ENCODE measurements at places on chromosomes 7 and 10.

- no peak for DNase-seq
These were observed 166.7 kb downstream of the SORCS3 start for GRCh38 chr10:104807581-104808310.

GRCh38 chr7:121433775-121434174, 37.7 kb upstream of the FAM3C start:
- DNase-seq, result no peak

GRCh38 chr10:70920519-70920918, 32.2 kb upstream of the PCBD1 start:
- no peak for DNase-seq

GRCh38 chr7:144474363-144474762, 70.9 kb upstream of the NOBOX start:
- DNase-seq, result no peak

DNA sequence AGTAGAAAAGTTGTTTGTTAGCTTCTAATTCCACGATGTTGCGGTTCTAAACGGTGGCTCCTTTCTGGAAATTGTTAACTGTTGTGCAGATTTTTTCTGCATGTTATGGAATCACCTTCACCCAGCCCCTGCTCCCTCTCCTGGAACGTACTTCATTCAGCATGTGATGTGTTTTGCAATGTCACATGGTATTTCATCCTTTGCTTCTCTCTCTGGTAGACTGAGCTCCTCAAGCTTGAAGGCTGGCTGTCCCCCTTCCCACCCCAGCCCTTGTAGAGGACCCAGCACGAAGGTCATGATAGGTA, 4.4 kb downstream of the PPP2R2D start:
- DNase-seq, result no peak

- no peak for DNase-seq
These were observed 97.0 kb downstream of the LRMDA start for GRCh38 chr10:75528392-75528791.

DNA sequence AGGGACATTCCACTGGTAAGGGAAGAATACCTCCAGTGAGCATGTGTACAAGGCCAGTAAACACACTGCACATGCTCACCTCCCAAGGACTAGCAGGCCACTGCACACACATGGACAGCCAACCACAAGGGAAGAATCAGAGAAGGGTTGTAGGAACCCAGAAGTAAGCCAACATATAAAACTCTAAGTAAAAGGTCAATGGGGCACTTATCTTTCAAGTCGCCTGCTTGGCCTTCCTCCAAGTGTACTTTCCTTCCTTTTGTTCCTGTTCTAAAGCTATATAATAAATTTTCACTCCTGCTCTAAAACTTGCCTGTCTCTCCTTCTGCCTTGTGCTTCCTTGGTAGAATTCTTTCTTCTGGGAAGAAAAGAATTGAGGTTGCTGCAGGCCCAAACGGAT, 33.0 kb downstream of the ORC5 start:
- no peak for DNase-seq

- no peak for DNase-seq
These were observed 24.3 kb downstream of the CDH23 start for GRCh38 chr10:71421075-71421434.

- DNase-seq, result peak; percentile 15
These were observed 44.5 kb downstream of the STARD3NL start for GRCh38 chr7:38222481-38223096.

GRCh38 chr7:101869026-101869900, 51.8 kb downstream of the CUX1 start:
- no peak for DNase-seq

- DNase-seq, result no peak
These were observed 93.5 kb downstream of the UPF2 start for GRCh38 chr10:11949152-11949551.

- no peak for DNase-seq
These were observed 49.3 kb downstream of the EEPD1 start for GRCh38 chr7:36202398-36202797.

- DNase-seq, result no peak
These were observed 9.5 kb downstream of the LMOD2 start for GRCh38 chr7:123665157-123665556.

- no peak for DNase-seq
These were observed 42.7 kb downstream of the ZNF438 start for GRCh38 chr10:30988831-30989435.

GRCh38 chr7:130881799-130882141, 147.8 kb upstream of the KLF14 start:
- DNase-seq, result no peak

DNA sequence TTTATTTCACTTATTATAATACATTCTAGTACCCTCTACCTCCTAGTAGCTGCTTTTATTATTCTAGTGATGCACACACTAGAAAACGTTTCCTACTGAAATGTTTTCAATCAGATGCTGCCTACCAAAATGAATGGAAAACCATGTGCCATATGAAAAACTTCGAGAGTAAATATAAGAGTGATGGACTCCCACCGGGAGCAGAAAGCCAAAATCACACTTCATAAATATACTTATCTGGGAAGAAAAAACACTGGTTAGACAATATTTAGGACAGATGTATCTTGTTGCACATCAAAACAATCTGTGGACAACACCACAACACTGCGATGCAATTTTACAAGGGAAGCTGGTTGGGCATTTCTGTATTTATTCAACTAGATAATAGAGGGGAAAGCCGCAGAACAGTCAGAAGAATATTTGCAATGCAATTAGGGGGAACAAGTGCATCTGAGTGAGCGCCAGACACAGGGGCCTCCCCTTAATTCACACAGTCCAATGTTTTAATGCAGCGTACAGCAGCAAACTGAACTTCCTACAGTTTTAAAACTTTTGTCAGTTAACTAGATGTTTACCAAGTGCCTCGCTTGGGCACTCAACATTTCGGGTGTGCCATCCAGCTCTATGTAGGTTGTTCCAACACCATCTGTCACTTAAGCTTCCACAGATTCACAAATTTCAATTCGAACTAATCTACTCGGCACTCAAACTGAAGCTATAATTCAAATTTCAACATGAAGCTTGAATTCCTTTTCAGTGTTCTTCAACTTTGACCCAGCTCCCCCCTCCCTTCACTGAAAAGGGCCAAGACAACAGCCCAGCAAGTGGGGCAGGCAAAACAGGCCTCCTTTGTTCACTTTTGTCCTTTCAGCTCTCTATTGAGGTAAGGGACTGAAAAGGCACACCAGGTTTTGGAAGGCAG, 7.4 kb downstream of the NRCAM start:
- DNase-seq, result no peak

GRCh38 chr10:80405626-80406025, 2.7 kb upstream of the PRXL2A start:
- DNase-seq, result no peak

- DNase-seq, result peak; percentile 42
These were observed 183.0 kb upstream of the ANK3 start for GRCh38 chr10:60572511-60573194.

DNA sequence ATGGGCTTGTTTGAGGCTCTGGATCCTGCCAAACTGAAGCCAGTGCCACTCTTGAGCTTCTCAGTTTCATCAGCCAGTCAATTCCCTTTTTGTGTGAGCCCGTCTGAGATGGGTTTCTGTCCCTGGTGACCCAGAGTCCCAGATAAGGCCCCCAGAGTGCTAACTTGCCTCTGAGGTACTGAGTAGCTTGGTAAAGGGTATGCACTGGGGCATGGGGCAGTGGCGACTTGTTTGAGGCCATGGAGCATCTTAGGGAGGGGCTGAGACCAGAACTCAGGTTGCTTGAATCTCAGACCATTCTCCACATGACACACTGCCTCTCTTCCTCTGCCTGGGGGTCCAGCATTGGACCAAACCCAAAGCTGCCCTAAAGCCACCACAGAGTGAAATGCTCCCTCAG, 35.2 kb upstream of the NANOS1 start:
- DNase-seq, result no peak

GRCh38 chr7:29435167-29435566, 128.5 kb upstream of the PRR15 start:
- no peak for DNase-seq

DNA sequence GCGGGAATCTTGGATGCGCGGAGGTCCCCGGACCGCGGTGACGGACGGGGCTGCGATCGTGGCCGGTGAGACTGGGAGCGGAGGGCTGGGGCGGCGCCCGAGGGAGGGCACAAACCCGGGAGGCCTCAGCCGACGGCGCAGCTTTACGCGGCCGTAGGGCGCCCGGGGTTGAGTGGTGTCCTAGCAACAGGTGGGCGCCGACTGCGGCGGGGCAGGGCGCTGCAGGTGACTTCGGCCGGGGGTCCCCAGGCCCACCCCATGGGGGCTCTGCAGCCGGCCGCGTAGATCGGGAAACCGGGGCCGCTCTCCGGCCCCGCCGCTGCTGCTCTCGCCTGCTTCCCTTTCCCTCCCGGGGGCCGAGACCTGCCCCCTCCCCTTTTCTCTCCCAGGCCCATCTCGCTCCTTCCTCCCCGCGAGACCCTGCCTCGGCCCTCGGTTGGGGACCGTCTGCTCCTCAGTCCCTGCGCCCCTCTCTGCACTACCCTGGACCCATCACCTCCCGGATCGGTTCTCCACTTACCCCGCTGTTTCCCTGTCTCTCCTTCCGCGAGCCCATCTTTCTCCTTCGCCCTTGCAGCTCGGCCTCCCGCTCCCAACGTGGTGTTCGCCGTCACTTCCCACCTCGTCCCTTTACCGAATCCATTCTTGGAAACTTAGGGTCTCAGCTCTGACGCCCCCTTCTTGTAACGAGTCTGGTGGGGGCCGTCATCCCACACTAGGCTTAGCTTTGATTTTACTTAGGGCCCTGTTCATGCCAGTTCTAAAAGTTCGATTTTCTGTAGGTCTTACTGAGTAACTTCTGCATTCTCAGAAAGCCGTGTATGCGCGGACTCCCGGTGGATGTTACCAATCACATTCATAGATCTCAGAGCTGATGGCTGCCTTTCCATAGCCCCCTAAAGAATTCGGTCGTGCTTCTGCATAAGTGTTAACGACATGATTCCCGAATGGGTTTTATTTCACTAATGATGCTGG, 18.5 kb upstream of the ACBD5 start:
- DNase-seq, result no peak

DNA sequence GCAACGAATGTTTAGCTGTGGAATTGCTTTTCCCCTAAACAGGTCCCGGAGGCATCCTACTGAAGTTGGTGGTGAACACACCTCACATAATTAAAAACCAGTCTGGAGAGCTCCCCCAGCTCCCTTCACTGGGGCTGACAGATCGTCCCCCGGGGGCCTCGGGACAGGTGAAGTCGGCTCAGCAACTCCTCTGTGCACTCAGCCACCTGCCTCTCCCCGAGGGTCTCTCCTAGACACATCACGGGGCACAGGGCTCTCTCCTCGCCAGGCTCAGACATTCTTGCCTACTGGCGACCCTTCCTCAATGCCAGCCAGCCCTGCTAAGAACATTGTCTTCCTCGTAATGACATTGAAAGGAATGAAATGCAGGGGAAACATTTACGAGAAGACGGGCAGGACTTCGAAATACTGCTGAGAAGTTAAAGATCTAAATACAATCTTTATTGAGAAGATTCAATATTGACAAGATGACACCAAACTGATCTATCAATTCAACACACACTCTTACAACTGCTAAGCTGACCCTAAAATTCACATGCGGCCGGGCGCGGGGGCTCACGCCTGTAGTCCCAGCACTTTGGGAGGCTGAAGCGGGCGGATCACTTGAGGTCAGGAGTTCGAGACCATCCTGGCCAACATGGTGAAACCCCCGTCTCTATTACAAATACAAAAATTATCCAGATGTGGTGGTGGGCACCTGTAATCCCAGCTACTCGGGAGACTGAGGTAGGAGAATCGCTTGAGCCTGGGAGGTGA, 88.1 kb upstream of the DNAAF5 start:
- no peak for DNase-seq

DNA sequence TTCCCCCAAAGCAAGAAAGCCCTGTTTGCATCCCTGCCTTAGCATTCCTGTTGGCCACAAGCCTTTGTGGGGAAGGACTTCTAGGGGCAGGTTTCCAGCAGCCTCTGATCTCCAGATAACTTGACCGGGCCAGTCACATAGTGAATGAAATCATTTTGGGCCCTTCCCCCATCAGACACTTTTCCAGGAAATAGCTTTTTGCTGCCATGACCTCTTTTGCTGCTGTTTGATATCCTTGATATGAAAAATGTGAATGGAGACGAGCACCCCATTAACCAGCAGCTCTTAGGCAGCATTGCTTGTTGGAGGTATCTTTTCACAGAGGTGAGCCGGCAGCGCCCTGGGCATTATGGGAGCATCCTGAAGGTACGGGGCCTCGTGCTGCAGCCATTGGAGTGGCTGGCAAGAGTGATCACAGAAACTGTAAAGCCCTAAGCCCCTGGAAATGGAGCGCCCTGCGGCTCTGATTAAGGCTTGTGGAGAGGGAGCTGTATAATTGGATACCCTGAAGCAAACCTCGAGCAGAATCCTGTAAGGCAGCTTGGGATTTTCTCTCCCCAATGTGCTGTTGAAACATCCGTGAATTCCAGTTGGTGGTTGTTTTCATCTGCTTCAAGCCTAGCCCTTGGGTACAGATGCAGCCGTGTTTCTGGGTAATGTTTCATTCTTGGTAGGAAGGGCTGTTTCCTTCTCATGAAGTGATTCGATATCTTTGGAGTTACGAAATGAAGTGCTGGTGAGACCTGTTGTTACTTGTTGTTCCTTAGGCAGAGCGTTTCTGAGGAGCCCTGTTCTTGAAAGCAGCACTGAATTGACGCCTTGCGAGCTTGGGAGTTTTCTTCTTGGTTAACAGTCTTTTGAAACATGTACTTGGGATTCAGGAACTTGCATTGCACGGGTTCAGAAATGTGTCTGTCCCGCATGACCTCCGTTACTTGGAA, 179.0 kb downstream of the PTEN start:
- no peak for DNase-seq

DNA sequence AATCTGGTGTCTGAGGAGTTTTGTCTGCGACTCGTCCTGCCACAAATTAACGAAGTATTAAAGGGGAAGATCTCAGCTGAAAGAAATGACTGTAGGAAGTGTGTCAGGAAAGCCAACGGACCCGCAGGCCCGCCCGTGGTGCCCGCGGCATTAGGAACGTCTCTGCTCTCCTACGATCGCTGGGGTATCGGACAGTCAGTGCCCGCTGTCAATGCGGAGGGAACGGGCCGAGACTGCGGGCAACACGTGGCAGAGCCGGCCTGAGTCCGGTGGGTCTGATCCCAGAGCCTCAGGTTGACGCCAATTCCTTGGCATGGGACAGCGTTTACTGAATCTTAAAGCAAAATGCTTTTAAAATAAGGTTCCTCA, 128.7 kb downstream of the KBTBD2 start:
- DNase-seq, result no peak

GRCh38 chr10:26212511-26212910, 4.1 kb upstream of the GAD2 start:
- no peak for DNase-seq

DNA sequence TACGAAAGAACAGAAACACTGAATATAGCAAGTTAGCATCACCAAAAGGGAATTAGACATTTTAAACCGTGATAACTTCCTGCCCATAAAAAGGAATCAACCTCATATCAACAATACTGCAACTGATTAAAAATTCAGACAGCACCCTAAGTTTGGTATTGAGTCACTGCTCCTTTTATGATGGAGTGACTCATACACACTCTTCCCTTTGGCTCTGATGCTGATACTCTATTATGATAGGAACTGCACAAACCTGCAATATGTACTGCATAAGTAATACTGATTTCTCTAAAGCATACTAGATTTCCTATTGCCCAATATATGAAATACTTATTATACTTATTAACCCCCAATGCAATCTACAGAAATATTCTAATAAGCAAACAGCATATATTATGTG, 118.7 kb downstream of the PARD3 start:
- no peak for DNase-seq
